ENCODE measurements at places on chromosomes 3 and 15.

DNA sequence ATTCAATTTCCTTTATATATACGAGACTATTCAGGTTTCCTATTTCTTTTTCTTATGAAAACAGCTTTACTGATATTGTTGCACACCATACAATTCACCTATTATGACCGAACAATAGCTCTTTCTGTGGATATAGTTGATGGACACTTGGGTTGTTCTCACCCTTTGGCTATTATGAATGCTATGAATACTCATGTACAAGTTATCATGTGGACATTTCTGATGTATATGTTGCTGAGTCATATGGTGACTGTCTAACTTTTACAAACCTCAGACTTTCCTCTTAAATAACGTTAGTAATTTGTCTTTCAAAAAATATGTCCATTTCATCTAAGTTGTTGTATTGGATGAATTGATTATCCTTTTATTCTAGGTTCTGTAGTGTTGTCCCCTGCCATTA is 15.7 kb upstream of the USF3 start:
- DNase-seq: no peak

DNA sequence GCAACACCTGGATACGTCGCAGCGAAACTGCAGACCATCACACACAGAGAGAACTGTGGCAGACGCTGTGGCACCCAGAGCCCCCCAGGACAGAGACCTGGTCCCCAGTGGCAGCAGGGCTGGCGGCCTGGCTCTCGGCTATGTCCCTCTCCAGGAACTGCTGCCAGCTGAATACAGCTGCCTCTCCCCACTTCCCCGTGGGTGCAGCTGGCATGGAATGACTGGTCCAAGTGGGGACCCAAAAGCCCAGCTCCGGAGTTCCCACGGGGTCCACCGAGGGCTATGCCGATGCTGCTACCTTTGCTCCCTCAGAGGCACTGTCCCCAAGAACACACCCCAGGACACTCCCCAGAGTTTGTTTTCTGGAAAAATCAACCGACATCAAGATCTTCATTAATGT is 67.8 kb upstream of the GATA2 start:
- no peak for DNase-seq

- no peak for DNase-seq
Measured at GRCh38 chr15:56934269-56934668, 15.8 kb downstream of the TCF12 start.

DNA sequence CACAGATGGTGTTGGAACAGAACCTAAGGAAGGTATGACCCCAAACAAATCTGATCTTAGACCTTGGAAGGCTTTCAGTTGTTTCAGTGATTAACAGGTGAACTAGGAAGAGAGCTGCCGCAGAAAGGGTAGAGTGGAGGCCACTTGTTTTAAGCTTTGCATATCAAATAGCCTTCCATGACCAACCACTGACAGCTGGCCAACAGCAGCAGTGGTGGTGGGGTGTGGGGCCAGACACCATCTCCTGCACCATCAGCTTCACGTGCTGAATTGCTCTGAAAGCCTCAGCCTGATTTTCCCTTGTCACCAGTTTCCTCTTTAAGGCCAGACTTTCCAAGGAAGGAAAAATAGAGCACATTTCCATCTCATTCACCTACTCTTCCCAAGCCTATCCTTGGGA is 16.6 kb upstream of the OSBPL11 start:
- no peak for DNase-seq

DNA sequence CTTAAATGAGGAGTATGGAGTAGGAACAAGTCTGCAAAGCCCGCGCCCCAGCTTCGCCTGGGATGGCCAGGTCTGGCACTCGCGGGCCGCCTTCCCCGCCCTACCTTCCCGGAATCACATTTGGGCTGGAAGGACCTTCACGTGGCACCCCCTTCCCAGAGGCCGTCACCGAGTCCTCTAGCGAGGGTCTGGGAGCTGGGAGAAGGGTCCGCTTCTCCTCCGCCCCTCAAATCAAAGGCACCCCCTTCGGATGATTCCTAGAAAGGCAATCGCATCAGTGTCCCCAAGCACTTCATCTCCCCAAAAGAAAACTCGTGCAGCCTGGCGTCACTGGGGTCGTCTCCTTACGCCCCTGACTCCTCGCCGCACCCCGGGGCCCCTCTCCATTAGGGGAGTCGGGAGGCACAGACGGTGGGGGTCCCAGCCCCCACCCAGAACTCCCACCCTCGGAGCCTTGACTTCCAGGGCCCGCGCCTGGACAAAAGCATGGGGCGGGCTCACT is 380 bp downstream of the MYLK start:
- no peak for DNase-seq

GRCh38 chr3:42547401-42547945 is 34.3 kb downstream of the SEC22C start:
- DNase-seq: peak; percentile 83

Data from HEK293T (cell line).